ENCODE measurements at places on chromosomes 1 and 21. TPM values are rescaled to one million over a fixed set of nuclear protein-coding genes. Genes with fewer than 3 reads are reported as not detected.

GRCh38 chr1:168509210-168509609 lies 34.6 kb downstream of the XCL2 start:
- H3K27me3 ChIP-seq: no peaks in the 10 kb centered on the region
- H3K4me3 ChIP-seq: no peak overlapping the region
- no peak for DNase-seq
- H3K27ac ChIP-seq: no peak overlapping the region

DNA sequence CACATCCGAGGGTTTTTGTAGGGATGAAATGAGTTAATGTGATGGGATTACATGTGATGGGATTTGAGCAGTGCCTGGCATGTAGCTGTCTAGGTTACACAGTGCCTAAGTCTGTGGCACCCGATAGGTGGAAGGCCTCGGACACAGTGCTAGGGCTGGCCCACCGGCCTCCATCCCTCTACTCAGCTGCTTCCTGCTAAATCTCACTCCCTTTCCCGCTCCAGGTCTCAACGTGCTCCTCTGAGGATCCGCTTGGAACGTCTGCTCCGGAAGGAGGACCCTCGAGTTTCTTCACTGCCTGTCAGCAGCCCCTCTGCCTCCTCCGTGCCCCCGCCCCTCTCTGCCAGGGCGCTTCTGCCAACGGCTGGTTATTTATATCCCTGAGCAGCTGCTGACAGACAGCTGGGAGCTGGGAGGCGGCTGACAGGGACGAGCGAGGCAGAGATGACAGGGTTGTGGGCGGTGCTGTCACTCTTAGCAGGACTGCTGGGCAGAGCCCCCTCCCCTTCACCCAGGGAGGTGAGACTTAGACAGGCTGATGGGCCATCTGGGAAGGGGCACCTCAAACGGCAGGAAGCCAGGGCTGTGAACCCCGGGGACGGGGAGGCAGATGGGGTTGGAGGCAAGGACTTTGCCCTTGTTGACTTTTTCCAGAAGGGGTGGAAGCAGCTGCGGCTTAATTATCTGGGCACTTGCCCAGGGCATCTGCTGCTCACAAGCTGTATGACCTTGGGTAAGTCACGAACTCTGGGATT lies 26.6 kb upstream of the LRRN2 start:
- H3K36me3 ChIP-seq: no peaks in the 10 kb centered on the region
- DNase-seq: no peak
- peaks cover 55% of the 10 kb centered on the region for H3K27me3 ChIP-seq
- H3K4me1 ChIP-seq: peaks cover 19% of the 10 kb centered on the region

DNA sequence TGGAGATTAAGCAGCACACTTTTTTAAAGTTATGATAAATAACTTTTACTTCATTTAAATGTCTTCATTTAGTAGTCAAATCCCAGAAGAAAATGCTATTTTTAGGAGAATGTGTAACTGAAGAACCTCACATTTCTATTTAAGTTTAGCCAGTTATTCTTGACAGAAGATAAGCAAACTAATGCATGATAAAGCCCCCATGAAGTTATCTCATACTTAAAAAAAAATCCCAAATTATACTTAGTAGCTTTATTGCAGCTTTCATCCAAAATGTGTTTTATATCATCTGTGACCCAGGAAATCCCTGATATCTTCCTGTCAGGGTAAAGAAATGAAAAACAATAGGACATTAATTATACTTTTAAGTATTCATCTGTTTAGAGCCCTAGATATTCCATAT lies 124.8 kb upstream of the SYT6 start:
- H3K36me3 ChIP-seq: no peaks in the 10 kb centered on the region
- DNase-seq: no peak
- no peak overlapping the region for H3K27ac ChIP-seq
- no peak overlapping the region for H3K4me3 ChIP-seq

The COQ8A gene
- 24.6 TPM for total RNA-seq

The KTI12 gene
- total RNA-seq: 11.8 TPM

The TAS1R3 gene
- 0.24 TPM for total RNA-seq

GRCh38 chr21:42691901-42692559 lies 38.6 kb downstream of the PDE9A start:
- no peak for DNase-seq
- H3K4me3 ChIP-seq: no peak overlapping the region
- H3K27me3 ChIP-seq: no peaks in the 10 kb centered on the region
- no peaks in the 10 kb centered on the region for H3K36me3 ChIP-seq
- no peak overlapping the region for H3K27ac ChIP-seq

DNA sequence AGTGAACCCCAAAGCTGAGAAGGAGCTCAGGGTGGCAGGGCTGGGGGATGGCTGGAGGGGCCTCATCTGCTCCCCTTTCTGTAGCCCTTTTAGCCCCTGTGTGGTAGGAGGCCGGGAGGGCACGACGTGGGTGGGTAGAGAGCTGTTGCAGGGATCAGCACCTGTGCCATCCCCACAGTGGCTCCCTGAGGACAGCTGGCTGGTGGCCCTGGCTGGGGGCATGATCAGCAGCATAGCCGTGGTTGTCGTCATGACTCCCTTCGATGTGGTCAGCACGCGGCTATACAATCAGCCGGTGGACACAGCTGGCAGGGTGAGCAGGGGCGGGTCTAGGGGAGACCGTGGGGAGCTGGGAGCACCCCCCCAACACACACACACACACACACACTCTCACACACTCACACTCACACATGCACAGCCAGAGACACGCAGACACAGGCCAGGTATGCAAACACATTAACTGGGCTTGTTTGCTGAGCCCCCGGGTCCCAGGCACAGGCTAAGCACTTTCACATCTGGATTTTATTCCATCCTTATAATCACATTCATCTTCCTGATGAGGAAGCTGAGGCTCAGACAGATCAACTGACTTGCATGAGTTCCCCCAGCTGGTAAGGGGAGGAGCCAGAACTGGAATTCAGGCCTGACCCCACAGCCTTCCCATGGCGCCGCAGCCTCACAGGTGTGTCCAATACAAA lies 2.5 kb downstream of the SLC25A34 start:
- H3K4me3 ChIP-seq: no peak overlapping the region
- H3K4me1 ChIP-seq: peaks cover 9% of the 10 kb centered on the region
- H3K27ac ChIP-seq: no peak overlapping the region
- no peak for DNase-seq
- H3K27me3 ChIP-seq: no peaks in the 10 kb centered on the region
